ENCODE measurements at places on chromosomes 1 and 21. TPM values are rescaled to one million over a fixed set of nuclear protein-coding genes. Genes with fewer than 3 reads are reported as not detected.

- no peak for DNase-seq
Measured at GRCh38 chr1:247494767-247495166, 36.9 kb upstream of the OR2B11 start.

- DNase-seq = no peak
Measured at GRCh38 chr1:115647507-115647906, 5.7 kb downstream of the VANGL1 start.

- DNase-seq = no peak
Measured at GRCh38 chr1:8902765-8903164, 24.3 kb upstream of the ENO1 start.

DNA sequence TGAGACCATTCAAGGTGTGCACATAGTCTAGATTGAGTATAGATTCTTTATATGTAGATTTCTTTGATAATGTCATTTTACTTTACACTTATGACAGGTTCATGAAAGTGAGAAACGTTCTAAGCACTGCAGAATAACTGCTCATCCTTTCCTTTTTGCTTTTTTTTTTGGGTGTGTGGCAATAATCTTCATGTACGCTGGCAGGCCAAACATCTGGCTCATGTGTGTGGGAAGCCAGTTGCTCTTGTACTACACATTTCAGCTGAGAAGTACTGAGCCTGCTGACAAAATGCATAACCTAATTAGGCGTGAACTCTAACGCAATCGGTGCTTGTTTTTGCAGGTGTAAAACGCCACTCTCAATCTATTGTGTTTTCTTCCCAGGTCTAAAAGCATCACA is 350.8 kb upstream of the KAZN start:
- no peak for DNase-seq

Gene RASSF5
- not detected for total RNA-seq

- DNase-seq = no peak
Measured at GRCh38 chr1:216095400-216095799, 327.8 kb downstream of the USH2A start.

DNA sequence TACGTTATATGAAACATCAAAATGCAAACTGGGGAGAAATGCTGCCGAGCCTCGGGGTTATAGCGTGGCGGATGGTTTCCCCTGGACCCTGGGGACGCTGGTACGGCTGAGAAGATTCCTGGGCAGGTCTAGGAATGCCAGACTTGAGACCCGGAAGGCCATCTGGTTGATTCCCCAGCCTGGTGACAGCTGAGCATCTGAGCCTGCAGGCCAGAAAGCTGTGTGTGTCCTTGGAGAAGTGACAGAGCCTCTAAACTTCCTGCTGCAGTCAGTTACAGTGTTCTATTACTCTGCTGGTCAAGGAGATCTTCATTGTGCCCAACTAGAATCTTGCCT is 2.3 kb downstream of the VASH2 start:
- DNase-seq = no peak

Gene CD5L
- not detected for total RNA-seq

DNA sequence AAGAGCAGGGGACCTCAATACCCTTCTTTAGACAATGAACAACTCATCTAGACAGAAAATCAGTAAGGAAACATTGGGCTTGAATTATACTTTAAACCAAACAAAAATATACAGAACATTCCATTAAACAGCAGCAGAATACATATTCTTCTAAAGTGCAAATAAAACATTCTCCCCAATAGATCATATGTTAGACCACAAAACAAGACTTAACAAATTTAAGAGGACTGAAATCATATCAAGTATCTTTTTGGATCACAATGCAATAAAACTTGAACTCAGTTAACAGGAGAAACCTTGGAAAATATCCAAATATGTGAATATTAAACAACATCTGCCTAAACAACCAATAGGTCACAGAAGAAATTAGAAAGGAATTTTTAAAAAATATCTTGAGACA is 47.7 kb upstream of the HP1BP3 start:
- DNase-seq = no peak

- no peak for DNase-seq
Measured at GRCh38 chr1:185895208-185895900, 161.2 kb downstream of the HMCN1 start.

DNA sequence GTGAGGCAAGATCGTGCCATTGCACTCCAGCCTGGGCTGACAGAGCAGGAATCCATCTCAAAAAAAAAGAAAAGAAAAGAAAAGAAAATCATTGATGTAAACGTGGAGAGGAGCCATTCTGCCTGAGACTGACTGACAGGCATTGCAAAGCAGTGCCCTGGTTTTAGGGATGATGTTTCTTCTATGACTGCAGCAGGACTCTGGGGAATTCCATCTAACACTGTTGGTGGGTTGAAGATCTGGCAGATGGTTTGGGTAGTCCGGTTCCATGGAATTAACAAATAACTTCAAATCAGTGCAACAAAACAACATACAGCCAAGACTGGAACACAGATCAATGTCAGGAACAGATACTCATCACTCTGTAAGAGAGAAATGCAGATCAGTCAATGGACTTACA is 17.8 kb upstream of the LAMC2 start:
- no peak for DNase-seq

Data from osteocyte (in vitro differentiated cells).